Epithelial cell of proximal tubule (primary cell): ENCODE measurements at places on chromosomes 13 and 19.

- DNase-seq: no peak
These were observed 920.0 kb downstream of the UQCRFS1 start for GRCh38 chr19:28292822-28293500.

GRCh38 chr13:41008349-41008980, 10.7 kb downstream of the ELF1 start:
- no peak for DNase-seq

DNA sequence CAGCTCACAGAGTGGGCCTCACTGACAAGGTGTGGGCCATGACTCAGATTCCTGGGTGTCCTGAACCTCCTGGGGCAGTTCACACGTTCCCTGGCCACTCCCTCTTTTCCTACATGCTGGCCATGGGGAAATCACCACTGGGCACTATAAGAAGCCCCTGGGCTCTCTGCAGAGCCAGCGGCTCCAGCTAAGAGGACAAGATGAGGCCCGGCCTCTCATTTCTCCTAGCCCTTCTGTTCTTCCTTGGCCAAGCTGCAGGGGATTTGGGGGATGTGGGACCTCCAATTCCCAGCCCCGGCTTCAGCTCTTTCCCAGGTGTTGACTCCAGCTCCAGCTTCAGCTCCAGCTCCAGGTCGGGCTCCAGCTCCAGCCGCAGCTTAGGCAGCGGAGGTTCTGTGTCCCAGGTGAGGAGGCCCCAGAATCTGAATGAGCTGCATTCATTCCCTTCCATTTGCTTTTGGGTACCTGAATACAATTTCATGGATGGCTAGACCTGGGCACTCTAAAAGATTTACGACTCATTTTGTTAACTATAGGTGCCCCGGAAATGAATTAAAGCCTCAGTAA, at the start of gene OLFM4:
Gene OLFM4 (plus strand): TSS at position 177 of the 567 bp plus-strand sequence. CDS start 24 bp downstream, at position 201.
- DNase-seq: no peak

- no peak for DNase-seq
These were observed 32.5 kb downstream of the SPC24 start for GRCh38 chr19:11123114-11123513.

- peak; percentile 58 for DNase-seq
These were observed 30.9 kb upstream of the MED4 start for GRCh38 chr13:48125794-48126228.

- DNase-seq: no peak
These were observed 46.0 kb downstream of the RB1 start for GRCh38 chr13:48349525-48349924.

DNA sequence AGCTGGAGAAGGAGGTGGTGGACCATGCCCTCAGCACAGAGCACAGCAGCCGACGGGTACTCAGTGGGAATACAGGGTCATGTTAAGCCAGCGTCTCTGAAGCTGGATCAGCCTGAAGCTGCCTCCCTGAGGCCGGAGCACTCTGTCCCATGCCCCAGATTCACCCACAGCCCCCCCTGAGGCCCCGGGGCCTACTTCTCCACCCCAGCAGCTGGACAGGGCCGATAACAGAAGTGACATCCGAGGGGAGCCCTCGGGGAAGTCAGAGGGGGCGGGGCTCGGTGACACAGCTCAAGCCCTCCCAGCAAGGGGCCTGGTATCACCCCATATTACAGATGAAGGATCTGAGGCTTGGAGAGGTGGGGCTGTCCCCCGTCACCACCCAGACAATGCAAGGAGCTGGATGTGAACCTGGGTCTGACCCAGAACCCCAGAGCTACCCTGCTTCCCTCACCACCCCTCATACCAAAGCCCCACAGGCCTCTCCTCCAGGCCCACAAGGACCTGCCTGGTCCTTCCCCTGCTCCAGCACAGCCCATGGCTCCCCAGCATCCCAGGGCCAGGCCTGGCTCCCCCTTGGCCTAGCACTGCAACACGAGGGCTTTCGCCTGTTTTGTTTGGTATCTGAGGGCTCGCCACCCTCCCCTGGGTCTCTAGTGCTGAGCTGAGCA, 5.7 kb downstream of the R3HDM4 start:
- no peak for DNase-seq

DNA sequence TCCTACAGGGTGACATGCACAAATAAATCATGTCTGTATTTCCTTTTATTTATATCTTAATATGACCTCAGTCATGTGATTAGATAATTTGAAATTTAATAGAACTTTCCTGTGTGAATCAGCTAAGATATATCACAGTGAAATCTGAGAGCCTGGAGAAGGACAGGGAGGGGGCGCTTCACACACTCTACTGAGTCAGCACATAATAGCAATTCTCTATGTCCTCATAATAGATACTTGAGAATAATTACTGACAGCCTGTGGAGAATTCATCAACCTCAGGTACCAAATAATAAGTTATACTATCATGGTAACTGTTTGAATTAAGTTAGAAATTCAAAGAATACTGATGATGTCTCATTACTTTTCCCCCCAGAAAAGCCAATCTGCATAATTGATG, 98.0 kb upstream of the SLC10A2 start:
- DNase-seq: no peak

GRCh38 chr13:33367926-33368325, 82.4 kb upstream of the STARD13 start:
- DNase-seq: no peak

DNA sequence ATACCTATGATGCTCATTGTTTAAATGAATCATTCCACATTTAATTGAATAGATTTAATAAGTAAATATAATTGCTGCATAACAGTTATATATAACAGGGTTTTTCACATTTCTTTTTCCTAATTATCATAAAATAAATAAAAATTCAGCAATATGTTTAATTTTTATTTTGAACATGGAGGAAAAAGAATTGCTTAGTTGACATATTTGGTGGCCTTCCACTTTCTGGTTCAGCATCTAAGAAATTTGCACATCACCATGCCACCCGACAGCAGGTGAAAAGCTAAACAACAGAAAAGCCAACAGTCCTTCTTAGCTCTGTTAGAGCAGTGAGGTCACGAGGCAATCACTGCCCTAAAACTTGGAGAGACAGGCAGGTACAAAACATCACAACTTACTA, 790.2 kb downstream of the GPC5 start:
- no peak for DNase-seq

DNA sequence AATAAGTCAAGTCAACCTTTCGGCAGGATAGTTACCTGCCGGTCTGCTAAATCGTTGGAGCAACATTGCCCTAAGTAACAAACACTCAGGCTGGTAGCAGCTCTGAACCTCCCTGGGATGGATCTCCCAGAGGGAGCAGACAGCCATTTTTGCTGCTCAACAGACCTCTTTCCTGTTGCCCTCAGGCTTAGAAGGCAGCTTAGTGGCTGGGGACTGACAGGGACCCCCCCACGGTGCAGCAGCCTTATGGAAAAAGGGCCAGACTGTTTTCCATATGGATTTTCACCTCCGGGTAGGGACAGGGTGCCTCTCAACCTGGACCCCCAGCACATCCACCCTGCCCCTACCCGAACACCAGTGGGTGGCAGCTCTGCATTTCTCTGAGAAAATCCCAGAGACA, 49.7 kb downstream of the UBL3 start:
- DNase-seq: no peak

DNA sequence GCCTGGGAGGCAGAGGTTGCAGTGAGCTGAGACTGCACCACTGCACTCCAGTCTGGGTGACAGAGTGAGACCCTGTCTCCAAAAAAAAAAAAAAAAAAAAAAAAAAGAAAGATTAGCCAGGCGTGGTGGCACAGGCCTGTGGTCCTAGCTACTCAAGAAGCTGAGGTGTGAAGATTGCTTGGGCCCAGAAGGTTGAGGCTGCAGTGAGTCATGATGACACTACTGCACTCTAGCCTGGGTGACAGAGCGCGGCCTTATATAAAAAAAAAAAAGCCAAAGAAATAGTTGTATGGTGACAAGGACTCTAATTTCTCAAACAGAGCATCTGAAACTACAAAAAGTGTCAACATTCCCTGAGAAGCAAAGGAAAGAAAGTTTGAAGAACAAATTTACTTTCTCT, 3.4 kb downstream of the PBX4 start:
- DNase-seq: no peak

DNA sequence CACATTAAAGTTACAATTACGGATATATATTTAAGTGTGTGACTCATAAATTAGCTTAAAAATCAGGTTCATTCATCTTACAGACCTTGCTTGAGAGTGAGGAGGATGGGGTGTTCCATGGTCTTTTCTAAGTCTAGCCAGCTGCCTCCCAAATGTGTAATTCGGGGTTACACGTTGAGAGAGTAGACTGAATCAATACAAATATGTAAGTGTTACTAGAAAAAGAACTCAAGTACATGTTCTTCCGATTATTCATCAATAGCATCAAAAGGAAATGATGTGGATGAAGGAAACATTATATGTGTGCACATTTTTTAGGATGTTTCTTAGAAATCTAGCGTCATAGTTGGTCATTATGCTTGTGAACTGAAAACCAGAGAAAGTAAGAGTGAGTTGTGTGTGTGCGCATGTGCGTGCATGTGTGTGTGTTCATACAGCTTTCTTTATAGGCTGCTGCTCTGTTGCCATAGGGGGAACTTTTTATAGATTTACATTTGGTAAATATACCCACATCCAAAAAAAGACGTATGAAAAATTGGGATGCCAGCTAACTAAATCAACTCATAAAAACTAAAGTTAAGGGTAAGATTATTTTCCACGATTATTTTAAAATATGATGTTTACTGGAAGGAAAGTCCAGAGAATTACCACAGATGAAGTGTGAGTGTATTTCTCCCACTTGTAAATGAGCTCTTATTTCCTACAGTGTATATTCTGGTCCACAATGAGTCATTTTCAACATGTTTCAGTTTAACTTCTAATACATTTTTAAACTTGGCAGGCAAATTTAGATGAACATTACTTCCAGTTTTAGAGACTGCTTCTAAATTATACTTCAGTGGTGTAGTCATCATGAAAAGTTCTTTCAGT, 82.4 kb downstream of the PIBF1 start:
- no peak for DNase-seq

DNA sequence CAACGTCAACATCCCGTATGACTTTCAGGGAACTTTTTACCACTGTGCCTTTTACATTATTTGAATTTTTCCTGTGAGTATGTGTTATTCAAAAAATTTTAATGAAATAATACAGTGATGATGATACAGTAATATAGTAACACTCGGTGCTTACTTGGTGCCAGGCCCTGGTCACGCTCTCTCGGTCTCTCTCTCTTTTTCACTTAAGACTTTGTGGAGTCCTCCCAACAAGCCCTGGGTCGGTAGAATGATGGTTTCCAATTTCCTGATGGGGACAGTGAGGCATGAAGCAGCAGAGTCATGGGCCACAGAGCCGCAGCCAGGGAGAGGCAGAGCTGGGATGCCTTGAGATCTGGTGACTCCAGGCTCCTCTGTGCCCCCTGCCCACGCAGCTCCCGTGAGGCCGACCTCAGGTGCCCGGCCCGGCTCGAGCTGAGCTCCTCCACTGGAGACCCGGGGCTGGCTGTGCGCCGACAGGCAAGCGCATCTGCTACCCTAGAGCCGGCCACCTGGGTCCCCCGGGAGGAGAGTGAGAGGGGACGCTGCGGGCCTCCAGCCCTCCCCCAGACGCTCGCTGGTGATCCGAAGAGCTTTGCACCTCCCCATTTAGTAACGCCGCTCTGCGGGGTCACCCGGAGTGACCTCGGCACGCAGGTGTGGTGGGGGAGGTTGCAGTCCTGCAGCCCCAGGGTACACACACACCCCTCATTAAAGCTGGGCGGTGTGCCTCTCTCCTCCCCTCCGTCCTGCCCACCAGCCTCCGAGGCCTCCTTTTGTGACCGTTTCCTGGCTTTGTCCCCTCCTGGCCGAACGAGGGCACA, 4.4 kb upstream of the SBK3 start:
- DNase-seq: peak; percentile 66

DNA sequence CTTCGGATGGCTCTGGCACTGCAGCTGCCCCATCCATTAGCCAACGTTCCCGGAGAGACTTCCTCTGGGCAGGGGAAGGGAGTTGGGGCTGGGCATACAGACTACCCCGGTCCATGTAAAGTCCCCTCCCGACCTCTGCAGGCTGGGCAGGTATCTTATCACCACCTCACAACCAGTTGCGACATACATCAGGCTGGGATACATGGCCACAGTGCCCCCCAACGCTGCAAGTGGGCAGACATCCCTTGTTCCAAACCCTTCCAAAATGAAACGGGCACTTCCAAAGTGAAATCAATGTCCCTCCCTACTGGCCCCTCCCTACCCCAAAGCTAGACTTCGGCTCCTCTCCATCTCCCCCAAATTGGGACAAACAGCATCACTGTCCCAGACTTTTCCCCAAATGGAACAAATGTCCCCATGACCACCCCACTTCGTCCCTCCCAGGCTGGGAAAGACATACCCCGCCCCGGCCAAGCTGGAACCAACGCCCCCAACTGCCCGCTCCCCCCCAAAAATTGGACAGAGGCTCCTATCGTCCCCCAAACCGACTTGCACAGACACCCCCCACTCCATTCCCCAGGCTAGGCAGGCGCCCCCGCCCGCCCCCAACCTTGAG, 5.0 kb downstream of the PALM3 start:
- no peak for DNase-seq

DNA sequence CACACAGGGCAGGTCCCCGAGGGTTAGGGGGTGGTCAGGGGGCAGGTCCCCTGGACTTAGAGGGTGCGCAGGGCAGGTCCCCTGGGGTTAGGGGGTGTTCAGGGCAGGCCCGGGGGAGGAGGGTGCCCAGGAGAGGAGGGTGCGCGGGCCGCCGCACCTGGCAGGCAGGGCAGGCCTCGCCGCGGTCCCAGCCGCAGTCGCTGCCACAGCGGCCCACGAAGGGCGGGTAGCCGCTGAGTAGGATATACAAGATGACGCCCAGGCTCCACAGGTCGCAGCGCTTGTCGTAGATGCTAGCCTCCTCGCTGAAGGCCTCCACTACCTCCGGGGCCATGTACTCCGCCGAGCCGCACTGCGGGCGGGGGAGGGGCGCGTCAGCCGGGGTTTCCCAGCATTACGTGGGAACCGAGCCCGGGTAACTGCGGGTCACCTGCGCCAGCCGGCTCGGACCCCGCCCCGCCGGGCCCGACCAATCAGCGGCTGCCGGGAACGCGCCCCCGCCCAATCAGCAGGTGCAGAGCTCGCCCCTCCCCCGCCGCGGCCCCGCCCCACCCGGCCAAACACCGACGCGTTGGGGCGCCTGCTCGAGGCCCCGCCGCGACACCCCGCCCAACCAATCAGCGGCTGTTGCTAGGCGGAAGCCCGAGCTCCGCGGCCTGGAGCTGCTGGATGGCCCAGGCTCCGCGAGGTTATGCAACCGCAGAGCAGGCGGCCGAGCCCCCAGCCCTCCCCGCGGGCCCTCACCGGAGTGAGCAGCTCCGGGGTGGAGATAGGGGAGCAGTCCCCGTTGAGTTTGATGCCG, 9.2 kb downstream of the MKNK2 start:
- DNase-seq: no peak

- no peak for DNase-seq
These were observed 83.2 kb downstream of the MAP4K1 start for GRCh38 chr19:38534574-38534973.

DNA sequence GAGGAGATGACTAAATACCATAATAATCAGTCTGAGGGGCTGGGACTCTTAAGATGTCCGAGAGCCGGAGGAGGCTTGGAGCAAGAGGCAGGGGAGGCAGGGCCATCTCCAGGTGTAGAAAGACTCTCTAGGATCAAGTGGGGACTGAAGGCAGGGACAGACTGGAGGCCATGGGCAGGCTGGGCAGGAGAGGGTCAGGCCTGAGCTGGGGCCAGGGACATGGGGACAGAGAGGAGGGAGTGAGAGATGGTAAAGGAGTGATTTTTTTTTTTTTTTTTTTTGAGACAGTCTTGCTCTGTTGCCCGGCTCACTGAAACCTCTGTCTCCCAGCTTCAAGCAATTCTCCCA, 2.2 kb downstream of the JOSD2 start:
- DNase-seq: no peak
